ENCODE measurements at places on chromosomes 4 and X.

- no peak for DNase-seq
Measured at GRCh38 chrX:72060196-72060920, 71.4 kb downstream of the RTL5 start.

GRCh38 chrX:102832661-102833060 is 104.4 kb upstream of the RAB40AL start:
- no peak for DNase-seq

DNA sequence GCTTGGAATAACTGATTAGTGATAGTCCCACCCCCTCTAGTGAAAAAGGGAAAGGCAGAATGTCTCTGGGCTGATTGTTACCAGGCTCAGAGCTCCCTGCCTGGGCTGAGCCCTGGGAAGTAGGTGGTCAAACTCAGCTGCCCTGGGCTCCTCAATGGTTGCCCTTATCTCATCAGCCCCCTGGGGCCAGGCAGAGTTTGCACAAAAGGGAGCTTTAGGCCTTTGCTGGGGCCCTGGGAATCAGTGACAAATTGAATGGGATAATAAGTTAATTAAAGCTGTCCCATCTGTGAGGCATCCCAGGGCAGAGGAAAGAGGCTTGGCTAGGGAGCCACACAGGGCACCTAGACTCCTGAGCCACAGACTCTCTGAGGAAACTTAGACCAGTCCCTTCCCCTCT is 89.0 kb downstream of the EFNB1 start:
- DNase-seq = no peak

DNA sequence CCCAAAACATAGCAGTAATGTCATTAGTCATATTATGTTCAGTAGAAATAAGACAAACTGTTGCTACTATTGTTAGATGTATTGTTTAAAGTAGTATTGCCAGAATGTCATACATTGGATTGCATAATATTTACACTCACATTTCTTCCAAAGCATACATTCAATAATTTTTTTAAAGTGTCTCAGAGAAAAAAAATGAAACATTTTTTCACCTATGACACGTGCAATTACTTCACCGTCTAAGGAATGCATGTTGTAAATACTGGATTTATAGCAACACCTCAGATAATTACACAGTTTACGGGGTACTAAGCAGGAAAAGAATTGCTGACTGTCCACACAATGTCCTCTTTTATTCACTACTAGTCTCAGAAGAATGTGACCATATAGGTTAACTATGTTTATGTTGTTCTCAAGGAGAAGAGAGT is 162.1 kb downstream of the PCDH18 start:
- no peak for DNase-seq

GRCh38 chrX:136262812-136263315 is 11.7 kb upstream of the MAP7D3 start:
- DNase-seq = no peak

- DNase-seq = no peak
Measured at GRCh38 chr4:12576409-12576808, 907.7 kb downstream of the RAB28 start.

DNA sequence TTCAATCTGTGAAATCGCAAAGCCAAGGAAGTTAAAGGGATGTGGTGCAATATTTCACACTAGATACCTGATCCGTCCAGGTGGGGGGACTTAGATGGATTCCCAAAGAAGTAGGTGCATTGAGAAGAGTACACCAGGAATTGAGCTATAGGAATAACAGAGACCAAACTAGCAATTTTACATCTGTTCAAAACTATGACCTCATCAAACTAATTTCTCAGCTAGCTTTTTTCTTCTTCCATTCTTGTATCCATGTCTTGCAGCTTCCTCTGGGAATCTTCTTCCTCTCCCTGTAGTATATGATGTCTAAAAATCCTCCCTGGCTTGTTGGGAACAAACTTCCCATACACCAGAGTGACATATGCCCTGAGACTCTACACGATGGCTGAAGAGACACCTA is 51.0 kb upstream of the PTPN13 start:
- no peak for DNase-seq

DNA sequence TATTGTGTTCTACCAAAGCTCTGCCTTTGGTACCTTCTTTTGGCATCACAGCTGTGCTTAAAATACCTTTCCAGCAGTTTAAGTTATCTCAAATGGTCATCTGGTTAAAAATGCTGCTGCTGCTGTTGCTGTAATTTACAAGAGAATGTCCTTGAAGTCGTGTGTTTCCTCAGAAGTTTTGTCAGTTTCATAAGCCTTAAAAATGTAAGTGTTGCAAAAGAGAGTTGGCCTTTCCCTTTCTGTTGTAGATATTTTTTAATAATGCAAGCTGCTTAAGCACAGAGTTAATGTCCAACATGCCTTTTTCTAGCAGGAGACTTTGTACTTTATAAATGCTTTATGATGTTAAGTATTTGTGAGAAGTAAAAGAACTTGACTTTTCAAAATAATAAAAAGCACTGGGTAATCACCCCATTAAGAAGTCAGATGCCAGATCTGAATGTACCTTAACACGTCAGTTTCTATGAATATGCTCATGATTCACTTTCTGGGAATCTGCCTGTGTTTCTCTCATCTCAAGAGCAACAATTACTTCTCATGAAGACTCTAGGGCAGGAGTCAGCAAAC is 35.3 kb upstream of the TENM3 start:
- DNase-seq = no peak

DNA sequence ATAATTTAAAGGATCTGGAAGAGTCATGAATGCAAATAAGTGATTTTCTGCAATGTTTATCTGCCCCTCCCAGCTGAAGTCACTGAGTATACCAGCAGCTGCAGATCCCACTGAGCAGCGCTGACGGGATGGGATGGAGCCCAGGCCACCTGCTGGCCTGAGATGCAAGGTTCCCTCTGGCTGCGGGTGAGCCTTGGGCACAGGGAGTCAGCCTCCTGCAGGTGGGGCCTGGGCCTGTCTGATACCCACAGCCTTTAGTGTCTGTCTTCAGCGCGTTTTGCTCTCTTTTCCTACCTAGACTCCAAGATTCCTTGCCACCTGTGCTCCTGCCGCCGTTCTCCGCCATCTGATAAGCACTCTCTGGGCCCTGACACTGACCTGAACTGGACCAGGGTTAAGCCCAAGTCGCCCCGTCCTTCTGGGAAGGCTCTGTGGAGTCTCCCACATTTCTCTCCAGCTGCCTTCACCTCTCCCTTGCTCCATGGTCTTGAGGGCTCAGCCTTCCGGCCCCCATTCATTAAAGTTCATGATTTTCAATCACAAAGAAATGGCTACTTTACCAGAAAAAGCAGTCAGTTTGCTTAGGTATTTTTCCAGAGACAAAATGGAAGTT is 223.1 kb upstream of the FAT1 start:
- no peak for DNase-seq

GRCh38 chrX:72083291-72083690 is 48.4 kb downstream of the RTL5 start:
- no peak for DNase-seq

- DNase-seq = no peak
Measured at GRCh38 chrX:139758809-139759208, 50.8 kb upstream of the MCF2 start.

GRCh38 chr4:107120661-107121060 is 84.5 kb upstream of the DKK2 start:
- DNase-seq = no peak

DNA sequence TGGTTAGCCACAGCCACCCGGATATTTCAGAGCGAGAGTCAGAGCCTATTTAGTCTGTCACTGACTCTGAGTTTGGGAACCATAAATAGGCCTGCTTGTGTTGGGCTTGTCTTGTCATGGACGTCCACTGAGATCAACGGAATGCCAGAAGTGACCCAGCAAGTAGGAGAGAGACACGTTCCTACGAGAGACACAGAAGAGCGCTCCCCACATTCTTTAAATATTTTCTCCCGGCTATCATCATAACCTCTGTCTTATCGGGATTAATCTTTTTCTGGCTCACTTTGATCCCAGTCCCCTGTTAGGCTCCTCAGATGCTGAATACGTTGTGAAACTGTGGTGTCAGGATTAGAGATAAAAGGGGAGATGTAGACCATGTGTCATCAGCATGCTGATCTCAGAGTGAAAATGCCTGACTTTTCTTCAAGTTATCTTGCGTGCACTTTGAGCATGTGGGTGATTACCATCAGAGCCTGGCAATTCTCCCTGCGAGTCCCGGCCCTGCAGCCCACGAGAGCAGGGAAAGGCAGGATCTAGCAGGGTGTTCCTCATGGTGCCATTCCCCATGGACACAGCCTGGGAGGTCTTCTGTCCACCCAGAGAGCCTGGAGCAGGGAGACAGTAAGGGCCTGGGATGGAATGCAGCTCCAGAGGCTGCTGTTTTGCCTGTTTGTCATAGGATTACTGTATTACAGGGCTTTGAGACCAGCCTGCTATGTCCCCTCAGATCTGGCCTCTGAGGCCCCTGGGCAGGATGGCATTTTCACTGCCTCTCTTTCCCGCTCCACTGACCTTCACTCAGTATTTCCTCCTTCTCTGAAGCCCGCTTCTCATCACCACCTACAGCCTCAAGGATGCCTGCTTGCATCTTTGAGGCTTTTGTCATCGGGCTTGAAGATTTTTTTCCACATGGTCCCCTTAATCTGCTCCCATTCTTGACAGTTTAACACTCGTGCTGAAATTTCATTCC is 2.8 kb upstream of the TENM3 start:
- no peak for DNase-seq

GRCh38 chr4:25654031-25654970 is 1.4 kb upstream of the SLC34A2 start:
- no peak for DNase-seq

- no peak for DNase-seq
Measured at GRCh38 chrX:129958814-129959492, 23.5 kb upstream of the BCORL1 start.

DNA sequence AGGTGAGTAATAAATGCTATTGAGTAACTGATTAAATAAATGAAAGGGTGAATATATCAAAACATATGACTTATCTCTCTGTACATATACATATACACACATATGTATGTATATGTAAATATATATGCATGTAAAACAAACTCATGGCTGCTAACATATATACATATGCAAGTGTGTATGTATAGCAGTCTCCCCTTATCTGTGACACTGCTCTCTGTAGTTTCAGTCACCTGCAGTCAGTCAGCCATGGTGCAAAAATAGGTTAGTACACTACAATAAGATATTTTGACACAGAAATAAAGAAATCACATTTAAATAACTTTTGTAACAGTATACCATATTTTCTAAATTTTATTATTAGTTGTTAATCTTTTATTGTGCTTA is 467.4 kb downstream of the EPHA5 start:
- DNase-seq = no peak

DNA sequence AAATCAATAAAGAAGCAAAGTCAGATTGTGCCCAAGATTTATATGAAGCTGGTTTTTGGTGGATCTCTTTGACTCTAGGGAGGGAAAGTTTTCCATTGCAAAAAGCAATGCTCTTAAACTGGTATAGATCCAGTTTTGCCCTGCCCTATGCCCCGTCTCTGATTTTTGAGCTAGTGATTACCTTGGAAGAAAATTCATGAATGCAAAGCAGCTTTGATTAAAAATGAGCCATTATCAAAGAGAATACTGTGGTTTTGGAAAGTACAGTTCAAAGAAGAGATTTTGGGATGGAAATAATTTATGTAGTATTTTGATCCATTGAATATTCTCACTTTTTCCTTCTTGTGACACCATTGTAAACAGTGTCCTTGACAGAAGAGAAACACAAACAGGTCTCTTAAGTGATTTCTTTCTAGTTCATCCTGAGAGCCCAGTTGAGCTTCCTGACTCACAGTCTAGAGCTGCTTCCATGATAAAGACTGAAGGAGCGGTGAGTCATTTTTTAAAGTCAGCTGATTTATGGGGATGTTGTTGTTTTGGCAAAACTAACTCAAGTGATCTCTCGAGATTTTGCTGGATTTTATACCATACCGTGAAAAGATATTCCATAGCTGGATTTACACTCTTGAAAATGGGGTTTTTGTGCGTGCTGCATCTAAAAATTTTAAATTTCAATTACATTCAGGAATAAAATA is 76.7 kb downstream of the AFF1 start:
- DNase-seq = peak; percentile 52

- no peak for DNase-seq
Measured at GRCh38 chr4:147764337-147764736, 32.4 kb downstream of the ARHGAP10 start.

DNA sequence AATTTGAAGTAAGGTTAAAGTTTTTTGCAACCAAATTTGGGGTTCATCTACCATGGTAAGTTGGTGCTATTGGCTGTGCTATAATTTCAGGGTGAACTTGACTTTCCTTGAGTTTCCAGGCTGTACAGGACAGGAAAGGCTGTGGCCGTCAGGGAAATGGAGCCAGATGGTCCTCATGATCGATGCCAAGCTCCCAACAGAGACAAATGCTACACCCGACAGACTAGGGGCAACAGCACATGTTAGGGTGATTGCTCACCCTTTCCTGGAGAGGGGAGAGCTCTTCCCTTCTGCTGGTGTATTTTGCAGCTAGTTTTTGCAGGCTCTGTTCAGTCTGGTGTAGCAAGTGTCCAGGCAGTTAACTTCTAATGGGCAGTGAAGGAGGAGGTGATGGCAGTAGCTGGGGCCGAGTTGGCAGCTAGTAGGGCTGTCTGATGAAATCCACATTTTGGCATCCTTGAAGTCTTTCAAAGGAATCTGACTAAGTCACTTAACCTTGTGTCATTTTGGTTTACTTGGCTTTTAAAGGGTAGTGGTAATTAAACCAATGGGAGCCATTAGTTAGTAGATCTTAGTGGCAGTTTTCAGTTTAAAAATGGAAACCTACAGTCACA is 47.8 kb downstream of the GAB1 start:
- no peak for DNase-seq

DNA sequence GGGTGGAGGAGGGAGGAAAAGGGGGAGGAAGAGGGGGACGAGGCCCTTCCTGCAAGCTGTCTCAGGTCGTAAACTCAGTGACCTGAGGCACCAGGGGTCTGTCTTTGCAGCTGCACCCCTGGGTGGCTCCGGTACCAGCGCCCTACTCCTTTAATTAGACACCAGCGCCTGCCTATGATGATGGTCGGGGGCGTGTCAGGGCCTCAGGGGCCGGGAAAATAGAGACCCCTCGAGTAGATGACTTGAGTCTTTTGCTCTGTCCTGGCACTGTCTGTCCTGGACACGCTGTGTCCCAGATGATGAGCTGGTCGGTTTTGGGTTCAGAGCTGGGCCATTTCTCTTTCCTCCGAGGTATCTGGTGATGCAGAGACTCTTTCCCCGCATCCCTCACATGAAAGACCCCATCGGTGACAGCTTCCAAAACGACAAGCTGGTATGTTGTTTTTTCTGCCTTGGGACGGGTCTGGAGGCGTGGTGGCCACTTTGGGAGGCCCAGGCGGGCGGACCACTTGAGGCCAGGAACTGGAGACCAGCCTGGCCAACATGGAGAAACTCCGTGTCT is 11.2 kb downstream of the SLC25A6 start:
- DNase-seq = no peak

- no peak for DNase-seq
Measured at GRCh38 chr4:156751486-156751885, 220.1 kb downstream of the PDGFC start.

DNA sequence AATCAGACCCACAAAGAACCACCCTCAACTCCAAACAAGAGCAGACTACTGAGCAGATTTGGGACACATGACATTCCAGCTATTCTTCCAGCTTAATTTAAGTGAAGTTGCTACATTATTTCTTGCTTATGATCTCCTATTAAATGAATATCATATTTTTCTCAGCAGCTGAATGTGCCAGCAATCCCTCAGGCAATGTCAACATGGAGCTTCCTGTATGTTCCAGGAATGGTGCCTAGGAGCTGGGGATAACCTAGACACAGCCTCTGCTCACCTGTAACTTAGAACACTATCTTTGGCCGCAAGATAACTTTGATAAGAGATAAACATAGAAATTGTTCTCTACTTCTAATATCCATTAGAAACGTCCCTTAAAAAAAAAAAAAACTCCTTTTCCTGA is 274.4 kb upstream of the RASGEF1B start:
- no peak for DNase-seq
